ENCODE measurements at places on chromosomes 7 and 10. TPM values are rescaled to one million over a fixed set of nuclear protein-coding genes. Genes with fewer than 3 reads are reported as not detected.

Gene PDCD4
- total RNA-seq = 46.7 TPM

Gene CPED1
- 19.2 TPM for total RNA-seq

Gene MSANTD7
- total RNA-seq = 6.3 TPM

Gene ARHGAP22
- 6.0 TPM for total RNA-seq

Measured in left cardiac atrium (tissue), 4 donors.